Fibroblast of skin of left quadriceps (primary cell): ENCODE measurements at places on chromosomes 7 and 10.
A peak's percentile ranks its signal among the peaks of the same experiment; 100 is the strongest.

DNA sequence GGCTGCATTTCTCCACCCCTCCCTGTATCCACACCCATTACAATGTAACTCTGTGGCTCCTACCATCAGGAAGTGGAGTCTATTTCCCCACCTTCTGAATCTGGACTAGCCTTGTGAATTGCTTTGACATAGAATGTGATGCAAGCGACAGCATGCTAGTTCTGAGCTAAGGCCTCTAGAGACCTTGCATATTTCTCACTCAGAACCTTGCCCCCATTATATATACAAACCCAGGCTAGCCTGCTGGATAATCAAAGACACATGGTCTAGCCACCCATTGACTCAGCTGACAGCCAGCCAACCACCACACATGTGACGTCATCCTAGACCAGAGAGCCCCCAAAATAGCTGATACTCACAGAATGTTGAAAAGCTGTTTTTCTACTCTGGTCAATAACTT is 77.9 kb downstream of the CCDC71L start:
- peak; percentile 95 for DNase-seq

DNA sequence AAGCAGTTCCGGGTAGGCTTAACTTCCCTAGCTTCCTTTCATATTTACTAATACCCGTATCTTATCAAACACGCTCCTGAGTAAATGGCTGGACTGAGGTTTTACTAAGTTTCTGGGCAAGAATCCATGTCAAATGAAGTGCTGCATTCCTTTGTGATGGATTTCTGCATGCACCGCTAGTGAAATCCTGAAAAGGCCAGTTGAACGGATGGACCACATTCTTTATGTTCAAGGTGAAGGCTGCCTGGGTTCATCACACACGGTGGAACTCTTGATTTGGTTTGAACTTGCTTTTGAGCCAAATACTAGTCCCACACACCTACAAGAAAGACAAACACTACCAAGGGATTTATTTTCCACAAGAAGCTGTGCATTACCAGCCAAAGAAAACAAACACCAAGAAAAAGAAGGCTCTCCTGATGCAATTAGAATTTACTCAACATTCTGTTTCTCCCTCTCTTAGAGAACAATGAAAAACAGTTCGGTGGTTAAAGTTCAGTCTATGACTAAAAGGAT is 255.0 kb upstream of the SEMA3C start:
- DNase-seq = peak; percentile 44

DNA sequence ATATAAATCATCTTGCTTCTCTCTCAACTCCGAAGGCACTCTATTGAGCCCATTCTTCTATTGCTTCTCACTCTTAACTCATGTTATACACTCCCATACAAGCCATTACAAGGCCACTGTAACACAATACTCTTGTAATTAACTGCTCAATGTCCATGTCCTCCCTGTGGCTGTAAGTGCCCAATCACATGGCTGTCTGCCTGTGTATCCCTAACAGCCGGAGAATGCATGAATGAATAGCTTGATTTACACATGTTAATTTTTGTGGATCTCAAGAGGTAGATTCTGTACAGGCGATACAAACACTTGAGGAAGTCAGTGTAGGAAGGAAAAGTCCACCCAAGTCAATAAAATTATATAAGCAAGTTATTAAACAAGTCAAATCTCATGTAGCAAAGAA is 215.6 kb downstream of the DOCK4 start:
- no peak for DNase-seq

GRCh38 chr10:20502903-20503585 is 394.1 kb downstream of the NEBL start:
- no peak for DNase-seq

DNA sequence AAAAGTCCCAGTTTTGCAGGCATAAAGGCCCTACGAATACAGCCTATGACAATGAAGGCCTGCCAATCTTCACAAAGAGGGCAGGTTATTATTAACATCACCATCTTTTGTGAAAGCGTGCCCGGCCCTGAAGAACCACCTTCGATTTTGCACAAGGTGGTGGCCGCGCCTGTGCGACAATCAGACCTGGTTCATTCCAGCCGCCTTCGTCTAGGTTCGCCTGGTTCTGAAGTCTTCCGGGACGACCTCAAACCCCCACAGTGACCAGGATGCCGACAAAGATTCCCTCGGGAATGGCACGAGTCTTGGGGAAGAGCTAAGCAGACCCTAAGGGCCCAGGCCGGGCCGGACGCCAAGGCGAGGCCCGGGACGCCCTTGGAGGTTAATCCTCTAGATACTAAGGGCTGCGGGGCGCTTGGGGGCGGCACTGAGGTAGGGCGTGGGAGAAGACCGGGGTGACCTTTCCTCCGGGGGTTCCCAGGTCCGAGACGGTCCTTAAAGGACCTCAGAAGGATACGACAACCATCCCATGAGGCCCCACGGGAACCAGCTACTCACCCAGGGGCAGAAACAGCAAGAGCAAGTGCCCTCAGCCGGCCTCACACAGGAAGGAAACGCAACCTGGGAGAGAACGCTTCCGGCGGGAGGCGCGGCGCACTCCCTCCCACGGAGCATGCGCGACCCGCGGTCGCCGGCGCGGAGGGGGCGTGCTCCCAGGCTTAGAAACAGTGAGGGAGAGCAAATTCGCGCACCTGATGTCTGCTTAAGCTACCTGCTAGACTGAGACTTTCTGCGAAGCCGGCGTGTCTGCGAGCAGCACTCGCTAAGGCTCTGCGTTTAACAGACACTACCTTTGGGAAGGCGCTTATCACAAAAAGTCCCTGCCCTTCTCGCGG is at the start of gene ATAD1:
ATAD1 (minus strand) TSS at position 618 of the 896 bp plus-strand sequence. CDS start 3,627 bp downstream, outside the sequence.
- DNase-seq = peak; percentile 49

DNA sequence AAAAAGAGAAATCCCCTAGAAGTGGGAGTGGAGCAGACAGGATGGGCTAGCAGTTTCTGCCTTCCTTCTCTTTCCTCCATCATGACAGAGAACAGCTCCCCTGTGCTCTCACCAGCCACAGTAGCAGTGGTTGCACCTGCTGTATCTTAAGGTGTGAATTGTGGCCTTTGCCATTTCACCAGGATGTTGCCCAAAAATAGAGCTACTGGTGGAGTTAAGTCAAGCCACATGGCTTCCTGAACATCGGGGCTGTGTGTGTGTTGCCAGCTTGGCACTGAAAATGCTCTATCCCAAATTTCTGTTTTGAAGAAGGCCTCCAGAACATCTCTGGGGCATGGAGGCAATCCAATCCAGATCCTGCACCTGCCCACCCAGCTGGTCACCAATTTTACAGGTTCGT is 348.7 kb downstream of the EXOC4 start:
- no peak for DNase-seq

- no peak for DNase-seq
Measured at GRCh38 chr7:116988363-116988989, 35.2 kb downstream of the ST7 start.
